Activated T-cell treated with anti-CD3 and anti-CD28 coated beads, Interleukin-2, amount 50 U/mL, for 72 hours (primary cell): ENCODE measurements at places on chromosomes 4 and X. TPM values are rescaled to one million over a fixed set of nuclear protein-coding genes. Genes with fewer than 3 reads are reported as not detected.
A peak's percentile ranks its signal among the peaks of the same experiment; 100 is the strongest.

Gene MAGEA3
- not detected for total RNA-seq

Gene ATP8A1
- total RNA-seq, result 55.9 TPM

Gene ETDB
- not detected for total RNA-seq

DNA sequence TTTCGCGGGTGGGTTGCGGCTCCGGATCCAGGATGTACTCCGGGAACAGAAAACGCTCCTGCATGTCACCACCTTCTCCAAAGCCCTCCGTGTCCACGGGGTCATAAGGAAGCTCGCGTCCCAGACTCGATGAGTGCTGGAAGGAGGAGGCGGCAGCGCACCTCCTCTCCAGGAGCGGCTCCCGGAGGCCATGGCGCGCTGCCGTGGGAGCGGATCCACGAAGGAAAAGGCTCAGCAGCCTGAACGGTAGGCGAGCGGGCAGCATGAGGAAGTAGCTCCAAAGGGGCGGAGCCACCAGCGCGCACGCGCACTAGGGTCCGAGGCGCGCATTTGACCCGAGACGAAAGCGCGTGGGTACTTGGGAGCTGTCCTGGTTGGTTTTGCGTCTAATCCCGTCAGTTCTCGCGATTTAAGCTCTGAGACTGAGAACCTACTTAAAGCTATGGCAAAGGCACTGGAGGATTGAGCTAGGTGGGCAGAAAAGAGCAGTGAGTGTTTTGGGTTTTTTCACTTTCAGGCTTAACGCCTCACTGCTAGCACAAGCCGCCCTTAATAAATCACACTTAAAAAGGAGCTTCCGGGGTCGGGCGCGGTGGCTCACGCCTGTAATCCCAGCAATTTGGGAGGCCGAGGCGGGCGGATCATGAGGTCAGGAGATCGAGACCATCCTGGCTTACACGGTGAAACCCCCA lies at the start of gene NOA1:
Gene NOA1, minus strand, starts transcription at position 286 of the 692 bp plus-strand sequence. Its CDS starts 21 bp downstream, at position 265.
- peak within 1 kb of the TSS; percentile 99 for H3K4me3 ChIP-seq
- no peaks in the 10 kb centered on the region for H3K27me3 ChIP-seq
- H3K27ac ChIP-seq, result peak within 1 kb of the TSS; percentile 98
- peak; percentile 98 for DNase-seq

DNA sequence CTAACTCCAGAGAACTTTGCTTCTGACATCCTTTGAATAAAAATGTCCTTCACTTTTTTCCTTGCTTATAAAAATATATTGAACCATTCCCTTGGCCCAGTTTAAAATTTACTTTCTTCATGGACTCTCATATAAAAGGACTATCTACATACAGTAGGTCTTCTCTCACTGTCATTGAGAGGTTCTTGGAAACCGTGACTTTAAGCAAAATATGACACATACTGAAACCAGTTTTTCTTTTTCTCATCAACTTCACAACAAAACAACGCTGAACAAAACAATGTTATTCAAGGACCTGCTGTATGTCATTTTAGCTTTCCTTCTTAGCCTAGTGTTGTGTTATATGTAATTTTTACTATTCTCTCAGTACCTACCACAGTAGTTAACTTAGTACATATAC lies 496.8 kb downstream of the CENPC start:
- H3K4me3 ChIP-seq, result no peak overlapping the region
- no peak for DNase-seq
- no peaks in the 10 kb centered on the region for H3K36me3 ChIP-seq
- no peaks in the 10 kb centered on the region for H3K4me1 ChIP-seq
- no peak overlapping the region for H3K27ac ChIP-seq

DNA sequence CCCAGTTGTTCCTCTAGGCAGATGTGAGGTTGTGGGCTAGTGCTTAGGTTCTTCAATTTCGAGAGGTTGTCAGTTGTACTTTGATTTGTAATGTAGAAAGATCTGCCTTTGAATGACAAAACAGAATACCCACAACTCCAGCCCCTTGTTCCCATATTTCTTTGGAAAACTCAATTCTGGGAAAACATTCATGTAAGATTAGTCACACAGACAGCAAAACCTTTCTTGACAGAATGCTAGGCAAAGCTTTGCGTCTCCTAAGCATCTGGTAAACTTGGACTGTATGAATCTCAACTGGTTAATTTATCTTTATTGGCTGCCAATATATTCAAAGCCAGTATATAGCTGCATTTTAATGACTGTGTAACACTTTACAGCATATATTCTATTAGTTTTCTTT lies 34.9 kb downstream of the NOCT start:
- H3K4me1 ChIP-seq, result no peaks in the 10 kb centered on the region
- H3K36me3 ChIP-seq, result peaks cover 8% of the 10 kb centered on the region
- no peak overlapping the region for H3K4me3 ChIP-seq
- no peak overlapping the region for H3K27ac ChIP-seq
- no peak for DNase-seq

DNA sequence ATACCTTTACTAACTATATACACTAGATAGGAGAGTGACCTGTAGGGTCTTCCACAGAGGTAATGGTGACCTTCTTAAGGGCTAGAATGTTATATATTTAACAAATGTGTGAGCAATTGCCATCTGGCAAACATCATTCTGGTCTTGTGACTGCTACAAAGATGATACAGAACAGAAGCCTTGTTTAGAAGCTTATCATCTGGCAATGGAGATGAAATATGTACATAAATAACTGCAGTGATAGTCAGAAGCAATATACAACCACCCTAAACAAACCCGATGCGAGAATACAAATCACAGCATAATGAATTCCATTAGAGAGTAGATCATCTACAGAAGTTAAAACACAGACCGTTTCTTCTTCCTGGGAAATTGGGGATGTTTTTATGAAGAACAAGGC lies 952.7 kb upstream of the SLIT2 start:
- no peaks in the 10 kb centered on the region for H3K4me1 ChIP-seq
- no peak overlapping the region for H3K27ac ChIP-seq
- no peak for DNase-seq
- peaks cover 2% of the 10 kb centered on the region for H3K36me3 ChIP-seq

DNA sequence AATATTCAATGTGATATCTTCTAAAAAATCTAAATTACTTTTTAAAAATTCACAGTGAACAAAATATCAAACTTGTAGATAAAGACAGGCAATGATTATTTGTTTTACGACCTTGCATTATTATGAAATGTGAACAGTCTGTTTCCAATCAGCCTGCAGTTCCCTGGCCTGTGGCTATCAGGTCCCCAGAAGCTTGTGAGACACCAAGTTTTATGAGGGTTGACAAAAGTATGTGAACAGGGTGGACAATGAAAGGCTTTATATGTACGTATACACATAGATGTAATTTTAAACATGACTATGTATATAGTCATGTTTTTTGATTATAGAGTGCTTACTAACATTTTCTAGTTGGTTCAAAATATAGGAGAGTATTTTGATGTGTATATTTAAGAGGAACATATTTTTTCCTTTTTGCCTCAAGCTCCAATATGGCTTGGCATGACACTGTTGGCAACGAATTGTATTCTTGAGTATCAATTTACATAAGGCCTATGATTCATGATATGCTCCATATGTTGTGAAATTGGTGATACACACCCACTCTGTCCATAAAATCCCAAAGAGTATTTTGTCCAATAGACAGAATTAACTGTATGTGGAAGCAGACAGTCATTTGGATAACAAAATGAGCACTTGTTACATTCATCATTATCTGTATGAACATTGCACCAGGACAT lies 55.7 kb downstream of the BTC start:
- no peaks in the 10 kb centered on the region for H3K4me1 ChIP-seq
- H3K27ac ChIP-seq, result no peak overlapping the region
- H3K4me3 ChIP-seq, result no peak overlapping the region
- no peak for DNase-seq

DNA sequence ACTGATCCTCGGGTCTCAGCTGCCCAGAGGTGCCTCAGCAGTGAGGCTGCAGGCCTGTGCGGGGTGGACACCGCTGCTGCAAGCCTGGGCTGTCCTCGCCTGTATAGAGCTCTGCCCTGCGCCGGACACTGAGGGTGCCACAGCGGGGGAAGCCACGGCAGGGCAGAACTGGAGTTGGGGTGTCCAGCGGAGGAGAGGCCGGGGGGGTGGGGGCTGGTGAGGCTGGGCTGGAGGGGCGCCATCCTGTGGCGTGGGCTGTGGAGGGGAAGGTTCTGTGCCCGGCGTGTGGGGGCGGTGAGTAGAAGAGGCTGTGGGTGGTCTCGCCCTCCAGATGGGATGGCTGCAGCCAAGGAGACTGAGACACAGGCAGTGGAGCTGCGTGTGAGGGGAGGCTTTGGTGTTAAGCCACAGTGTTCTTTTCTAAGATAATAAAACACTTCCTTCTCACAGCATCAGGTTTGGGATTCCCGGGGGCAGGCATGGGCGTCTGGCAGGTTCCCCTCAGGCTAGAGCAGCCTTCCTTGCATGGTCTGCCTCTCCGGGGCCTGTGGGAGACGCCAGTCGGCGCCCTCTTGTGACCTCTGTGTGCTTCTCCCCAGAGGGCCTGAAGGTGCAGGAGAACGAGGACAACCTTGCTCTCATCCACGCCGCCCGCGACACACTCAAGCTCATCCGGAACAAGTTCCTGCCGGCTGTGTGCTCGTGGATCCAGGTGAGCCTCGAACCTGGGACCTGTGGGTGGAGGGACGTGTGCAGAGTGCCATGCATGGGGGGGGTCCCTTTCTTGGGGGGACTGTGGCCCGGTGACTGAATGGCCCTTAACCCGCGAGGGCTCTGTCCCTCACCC lies 7.4 kb downstream of the UVSSA start:
- no peaks in the 10 kb centered on the region for H3K27me3 ChIP-seq
- peaks cover 18% of the 10 kb centered on the region for H3K4me1 ChIP-seq

DNA sequence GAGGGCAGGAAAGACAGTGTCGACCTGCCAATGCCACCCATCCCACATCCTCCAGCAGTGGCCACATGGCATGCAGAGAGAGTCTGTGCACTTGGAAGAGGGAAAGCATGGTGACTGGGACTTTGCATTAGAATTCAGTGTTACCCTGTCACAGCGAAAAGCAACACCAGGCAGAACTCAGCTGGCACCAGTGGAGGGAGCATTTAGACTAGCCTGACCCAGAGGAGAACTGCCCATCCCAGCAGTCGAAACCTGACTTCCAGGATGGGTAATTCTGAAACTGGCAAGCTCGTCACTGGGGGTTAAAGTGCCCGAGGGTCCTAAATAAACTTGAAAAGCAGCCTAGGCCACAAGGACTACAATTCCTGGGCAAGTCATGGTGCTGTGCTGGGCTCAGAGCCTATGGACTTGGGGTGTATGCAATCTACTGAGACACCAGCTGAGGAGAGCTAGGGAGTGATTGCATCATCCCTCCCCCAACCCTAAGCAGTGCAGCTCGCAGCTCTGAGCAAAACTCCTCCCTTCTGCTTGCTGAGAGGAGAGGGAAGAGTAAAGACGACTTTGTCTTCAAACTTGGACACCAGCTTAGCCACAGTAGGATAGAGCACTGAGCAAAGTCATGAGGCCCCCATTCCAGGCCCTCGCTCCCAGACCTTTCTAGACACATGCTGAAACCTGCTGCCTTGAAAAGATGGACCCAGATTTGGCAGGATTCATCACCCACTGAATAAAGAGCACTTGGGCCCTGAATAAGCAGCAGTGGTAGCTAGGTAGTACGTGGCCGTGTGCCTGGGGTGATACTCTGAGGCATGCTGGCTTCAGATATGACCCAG lies 68.8 kb downstream of the DDX60L start:
- DNase-seq, result no peak
- H3K27ac ChIP-seq, result peak overlapping the region; percentile 34
- H3K27me3 ChIP-seq, result no peaks in the 10 kb centered on the region

DNA sequence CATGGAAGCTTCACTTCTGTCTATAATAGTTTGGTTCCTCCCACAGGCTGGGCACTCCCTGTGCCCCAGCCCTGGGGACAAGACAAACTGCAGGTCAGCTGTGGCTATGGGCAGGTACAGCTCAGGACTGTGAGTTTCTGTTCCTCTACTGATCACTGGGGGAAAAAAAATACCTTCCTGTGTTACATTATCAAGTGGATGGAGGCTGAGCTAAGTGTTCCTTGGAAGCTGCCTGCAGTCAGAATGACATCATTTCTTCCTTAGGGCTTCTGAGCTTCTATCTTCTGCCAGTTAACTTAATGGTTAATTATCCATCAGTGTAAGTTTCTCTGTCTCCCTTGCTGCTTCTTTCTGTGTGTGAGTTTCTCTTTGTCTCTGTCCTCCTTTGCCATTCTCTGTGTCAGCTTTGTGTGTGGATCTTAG lies 4.6 kb downstream of the RAB33A start:
- H3K4me3 ChIP-seq, result peak overlapping the region; percentile 25
- no peak for DNase-seq
- H3K27ac ChIP-seq, result peak overlapping the region; percentile 17
- peaks cover 47% of the 10 kb centered on the region for H3K4me1 ChIP-seq
- peaks cover 12% of the 10 kb centered on the region for H3K36me3 ChIP-seq

GRCh38 chr4:80321776-80322175 lies 13.8 kb upstream of the CFAP299 start:
- H3K4me1 ChIP-seq, result no peaks in the 10 kb centered on the region
- no peaks in the 10 kb centered on the region for H3K36me3 ChIP-seq
- peaks cover 7% of the 10 kb centered on the region for H3K27me3 ChIP-seq

- H3K36me3 ChIP-seq, result no peaks in the 10 kb centered on the region
- peak overlapping the region; percentile 91 for H3K27ac ChIP-seq
- H3K27me3 ChIP-seq, result no peaks in the 10 kb centered on the region
- peak overlapping the region; percentile 92 for H3K4me3 ChIP-seq
Measured at GRCh38 chr4:186190581-186191199, 677 bp upstream of the CYP4V2 start.

DNA sequence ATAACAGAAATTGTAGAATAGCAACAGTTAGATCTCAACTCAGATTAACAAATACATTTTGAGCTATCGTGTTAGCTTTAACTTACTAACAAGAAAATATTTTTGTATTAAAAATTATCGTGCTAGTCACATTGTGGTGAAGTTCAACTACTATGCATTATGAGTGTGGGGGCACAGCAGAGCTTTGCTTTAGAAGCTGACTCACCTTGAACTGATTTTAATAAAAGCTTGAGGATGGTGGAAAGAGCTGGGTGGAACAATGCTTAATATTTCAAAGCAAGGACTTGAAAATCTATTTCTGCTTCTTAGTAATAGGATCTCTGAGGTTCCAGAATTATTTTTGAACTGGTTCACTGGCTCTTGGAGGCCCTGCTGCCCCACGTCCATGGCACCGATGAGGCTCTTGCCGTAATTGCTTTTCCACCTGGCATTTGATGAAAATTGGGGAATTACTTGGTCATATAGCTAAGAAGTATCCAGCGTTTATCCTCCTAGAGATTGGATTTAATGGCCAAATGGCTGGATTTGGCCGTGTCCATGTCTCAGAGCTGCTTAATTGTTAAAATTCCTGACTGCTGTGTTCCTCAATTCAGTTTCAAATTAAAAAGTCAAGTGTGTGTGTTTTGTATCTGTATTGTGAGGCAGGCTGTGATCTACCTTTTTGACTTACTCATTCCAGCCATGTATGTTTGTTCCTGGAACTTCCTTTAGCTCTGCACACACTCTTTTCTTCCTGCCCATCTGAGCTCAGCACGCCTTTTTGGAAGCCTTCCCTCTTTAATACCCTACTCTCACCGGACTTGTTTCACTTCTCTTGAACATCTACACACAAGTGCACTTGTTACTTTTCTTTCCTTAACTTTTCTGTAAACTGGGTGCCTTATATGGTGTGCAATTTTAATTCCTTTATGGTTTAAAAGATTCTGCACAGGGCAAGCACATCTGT lies 66.6 kb upstream of the LIMCH1 start:
- no peak overlapping the region for H3K4me3 ChIP-seq
- no peaks in the 10 kb centered on the region for H3K36me3 ChIP-seq
- peaks cover 7% of the 10 kb centered on the region for H3K27me3 ChIP-seq
- H3K27ac ChIP-seq, result no peak overlapping the region
- no peaks in the 10 kb centered on the region for H3K4me1 ChIP-seq
